ENCODE measurements at places on chromosomes 11 and 22.

DNA sequence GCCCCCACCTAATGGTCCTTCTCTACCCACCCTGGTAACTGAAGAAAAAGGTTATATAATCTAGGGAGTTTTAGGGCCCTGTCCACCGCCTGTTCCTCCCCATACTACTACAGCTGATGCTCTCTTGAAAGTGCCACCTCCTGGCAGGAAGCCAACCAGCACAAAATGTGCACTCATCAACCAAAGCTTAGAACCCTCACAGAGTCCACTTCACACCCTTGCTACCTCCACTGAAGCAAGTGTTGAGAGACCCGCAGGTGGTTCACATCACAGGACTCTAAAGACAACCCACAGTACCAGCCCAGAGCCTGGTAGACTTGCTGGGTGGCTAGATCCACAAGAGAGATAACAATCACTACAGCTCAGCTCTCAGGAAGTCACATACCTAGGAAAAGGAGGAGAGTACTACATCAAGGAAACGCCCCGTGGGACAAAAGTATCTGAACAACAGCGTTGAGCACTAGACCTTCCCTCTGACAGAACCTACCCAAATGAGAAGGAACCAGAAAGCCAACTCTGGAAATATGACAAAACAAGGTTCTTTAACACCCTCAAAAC lies 17.5 kb upstream of the OR10W1 start:
- DNase-seq: no peak

- no peak for DNase-seq
Measured at GRCh38 chr22:32354360-32355351, 3.0 kb upstream of the RFPL3 start.

DNA sequence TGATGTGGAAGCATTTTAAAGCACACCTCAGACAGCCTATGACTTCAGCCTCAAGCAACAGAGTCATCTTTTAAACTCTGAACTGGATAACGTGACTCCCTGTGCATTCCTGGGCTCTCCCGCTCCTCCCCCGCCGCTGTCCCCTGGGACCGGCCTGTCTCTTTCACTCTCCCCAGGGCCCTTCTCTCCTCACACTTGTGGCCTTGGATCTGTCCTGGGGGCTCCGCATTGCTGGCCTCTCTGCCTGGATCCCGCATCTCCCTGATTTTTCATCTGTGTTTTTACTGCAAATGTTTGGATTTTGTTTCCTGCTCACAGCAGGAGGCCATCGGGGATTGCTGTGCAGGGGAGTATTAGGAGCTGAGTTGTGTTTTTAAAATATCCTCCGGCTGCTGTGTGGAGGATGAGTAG lies 15.4 kb downstream of the C11orf24 start:
- DNase-seq: no peak

GRCh38 chr11:1126935-1127663 lies 30.7 kb upstream of the MUC5AC start:
- no peak for DNase-seq

GRCh38 chr11:16926883-16927626 lies 87.2 kb downstream of the PLEKHA7 start:
- DNase-seq: no peak

DNA sequence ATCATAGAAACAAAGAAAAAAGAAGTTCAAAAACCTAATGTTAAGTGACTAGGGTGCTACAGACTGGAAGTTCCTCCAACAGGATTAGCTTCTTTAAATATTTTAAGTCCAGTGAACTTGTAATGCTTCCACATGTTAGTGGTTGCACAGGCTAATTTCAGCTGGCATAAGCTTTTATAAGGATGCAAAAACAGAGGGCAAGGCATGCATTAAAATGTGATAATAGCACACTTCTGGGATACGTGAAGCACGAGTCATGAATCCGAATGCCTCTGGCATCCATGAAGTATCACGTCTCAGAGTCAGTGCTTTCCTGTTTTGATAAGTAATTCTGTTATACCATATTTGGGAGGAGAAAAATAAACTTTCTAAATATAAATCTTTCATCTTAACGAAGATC lies 106.8 kb downstream of the DCDC1 start:
- DNase-seq: no peak

- no peak for DNase-seq
Measured at GRCh38 chr11:119262668-119263351, 54.1 kb downstream of the MCAM start.

All from CD4-positive, alpha-beta T cell (primary cell).